ENCODE measurements at places on chromosomes 12 and 14.

DNA sequence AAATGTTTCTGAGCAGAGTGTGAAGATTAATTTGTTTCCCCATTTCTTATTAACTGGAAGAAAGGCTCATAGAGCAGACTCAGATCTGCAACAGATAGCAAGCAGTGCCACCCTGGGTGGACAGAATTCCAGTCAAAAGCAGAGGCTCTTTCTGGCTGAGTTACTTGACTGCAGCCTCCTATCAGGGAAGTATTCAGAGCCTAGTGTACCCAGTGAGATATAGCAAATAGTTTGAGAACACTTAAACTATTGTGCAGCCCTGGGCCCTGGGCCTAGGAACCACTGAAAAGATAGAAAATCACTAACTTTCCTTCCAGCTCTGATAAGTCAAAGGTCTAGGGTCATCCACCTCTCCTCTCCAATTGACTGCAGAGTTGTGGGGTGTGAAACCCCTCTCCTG lies 11.2 kb upstream of the AQP2 start:
- DNase-seq, result no peak

DNA sequence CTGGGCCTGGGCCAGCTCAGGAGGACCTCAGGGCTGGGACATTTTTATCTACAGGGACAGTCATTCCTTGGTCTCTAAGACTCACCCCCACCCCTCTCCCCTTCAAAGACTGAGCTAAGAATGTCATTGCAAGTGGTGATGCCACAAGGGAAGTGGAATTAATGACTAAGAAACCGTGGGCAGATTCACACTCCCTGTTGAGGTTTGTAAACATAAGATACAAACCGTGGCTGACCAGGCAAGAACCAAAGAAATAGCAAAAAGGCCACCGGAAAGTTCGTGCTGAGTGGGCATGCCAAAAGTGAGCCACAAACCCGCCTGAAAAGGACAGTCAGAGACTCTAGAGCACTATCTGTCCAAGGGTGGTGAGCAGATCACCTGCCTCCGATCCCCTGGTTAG lies 25.7 kb downstream of the NUAK1 start:
- DNase-seq, result no peak

- no peak for DNase-seq
Observed at GRCh38 chr14:55514819-55515490, 65.1 kb upstream of the KTN1 start.

DNA sequence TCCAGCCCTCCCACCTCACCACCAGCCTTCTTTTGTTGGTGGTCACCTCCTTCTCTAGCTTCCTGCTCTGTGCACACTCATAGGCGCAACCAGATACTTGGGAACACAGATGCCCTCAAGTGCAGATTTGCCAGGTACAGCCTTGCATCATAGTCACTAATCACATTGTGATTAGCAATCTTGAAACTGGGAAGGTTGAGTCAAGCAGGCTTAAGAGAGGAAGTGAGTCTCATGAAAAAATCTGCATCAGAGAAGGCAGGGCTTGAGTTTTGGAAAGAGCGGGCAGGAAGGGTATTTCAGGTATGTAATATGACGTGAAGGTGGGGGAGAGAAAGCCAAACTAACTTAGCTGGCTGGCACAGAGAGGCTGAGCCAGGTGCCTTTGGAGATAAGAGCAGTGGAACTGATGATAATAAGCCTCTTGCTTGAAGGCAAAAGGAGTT lies 2.7 kb upstream of the RABGGTA start:
- no peak for DNase-seq

DNA sequence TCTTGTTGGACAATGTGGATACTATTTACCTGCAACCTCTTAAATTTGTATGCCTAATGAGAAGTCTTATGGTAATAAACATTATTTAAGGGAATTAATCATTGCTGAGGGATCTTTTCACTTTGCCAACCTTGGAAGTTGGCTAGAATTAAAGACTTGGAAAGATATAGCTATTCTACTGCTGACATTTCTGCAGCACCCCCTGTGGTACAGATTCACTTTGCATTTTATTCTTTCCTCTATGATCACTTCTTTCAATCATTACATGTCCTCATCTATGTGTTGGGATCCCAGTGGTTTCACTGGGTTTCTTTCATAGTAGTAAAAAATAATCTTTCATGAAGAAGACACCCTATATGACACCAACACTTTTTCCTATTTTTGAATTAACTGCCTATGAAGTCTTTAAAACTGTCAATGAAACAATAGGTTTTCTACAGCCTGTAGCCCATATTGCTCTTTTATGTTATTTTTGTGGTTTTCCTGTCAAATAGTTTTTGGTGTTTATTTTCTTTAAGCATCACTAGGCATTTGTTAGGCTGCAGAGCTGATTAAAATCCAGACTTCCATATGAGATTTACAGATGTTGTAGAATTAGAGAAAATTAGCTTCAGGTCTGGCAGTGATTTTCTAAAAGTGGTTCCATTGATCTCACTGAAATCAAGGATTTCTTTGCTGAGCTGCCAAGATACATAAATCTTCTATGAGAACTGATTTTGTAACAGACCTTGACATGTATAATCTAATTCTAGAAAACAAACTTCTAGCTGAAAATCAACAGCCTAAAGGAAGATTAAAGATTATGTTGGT lies 256.1 kb downstream of the NAV3 start:
- DNase-seq, result no peak

DNA sequence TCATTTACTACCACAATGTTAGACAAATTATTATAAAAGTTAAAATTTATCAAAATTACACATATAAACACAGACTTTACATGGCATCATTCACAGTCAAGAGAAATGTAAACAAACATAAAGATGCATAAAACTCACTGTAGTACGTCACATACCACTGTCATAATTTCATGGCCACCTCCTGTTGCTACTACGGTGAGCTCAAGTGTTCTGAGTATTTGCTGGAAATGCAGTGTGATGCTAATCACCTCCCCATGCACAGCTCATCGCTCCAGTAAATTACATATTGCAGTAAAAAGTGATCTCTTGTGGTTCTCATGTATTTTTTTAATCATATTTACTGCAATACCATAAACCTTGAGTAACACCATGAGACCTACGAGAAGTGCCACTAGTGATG lies 247.7 kb upstream of the SFSWAP start:
- no peak for DNase-seq

GRCh38 chr12:117485984-117486839 lies 124.8 kb upstream of the NOS1 start:
- no peak for DNase-seq

DNA sequence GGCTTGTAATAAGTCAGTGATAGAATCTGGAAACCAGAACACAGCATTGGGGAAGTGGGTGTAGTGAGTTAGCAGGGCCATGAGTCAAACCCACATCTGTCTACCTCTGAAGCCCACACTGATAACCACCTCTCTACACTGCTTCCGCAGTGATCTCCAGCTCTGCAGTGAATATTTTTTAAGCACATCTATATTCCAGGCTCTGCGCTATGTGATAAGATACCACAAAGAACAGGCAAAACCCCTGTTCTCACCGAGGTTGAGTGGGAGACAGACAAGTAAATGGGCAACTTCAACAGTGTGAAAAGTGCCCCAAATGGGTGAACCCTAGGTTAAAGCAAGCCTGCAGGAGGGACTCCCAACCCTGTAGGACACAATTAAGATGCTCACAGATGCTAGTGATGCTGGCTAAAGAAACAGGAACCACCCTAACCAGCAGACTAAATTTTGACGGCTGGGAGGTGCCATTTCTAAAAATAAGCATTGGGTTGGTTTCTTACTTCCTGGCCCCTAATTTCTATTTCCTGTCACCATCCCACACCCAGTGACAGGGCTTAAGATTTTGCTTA lies 375.0 kb downstream of the DPF3 start:
- DNase-seq, result no peak

- no peak for DNase-seq
Observed at GRCh38 chr12:53624458-53624857, 1.7 kb downstream of the ATF7 start.

DNA sequence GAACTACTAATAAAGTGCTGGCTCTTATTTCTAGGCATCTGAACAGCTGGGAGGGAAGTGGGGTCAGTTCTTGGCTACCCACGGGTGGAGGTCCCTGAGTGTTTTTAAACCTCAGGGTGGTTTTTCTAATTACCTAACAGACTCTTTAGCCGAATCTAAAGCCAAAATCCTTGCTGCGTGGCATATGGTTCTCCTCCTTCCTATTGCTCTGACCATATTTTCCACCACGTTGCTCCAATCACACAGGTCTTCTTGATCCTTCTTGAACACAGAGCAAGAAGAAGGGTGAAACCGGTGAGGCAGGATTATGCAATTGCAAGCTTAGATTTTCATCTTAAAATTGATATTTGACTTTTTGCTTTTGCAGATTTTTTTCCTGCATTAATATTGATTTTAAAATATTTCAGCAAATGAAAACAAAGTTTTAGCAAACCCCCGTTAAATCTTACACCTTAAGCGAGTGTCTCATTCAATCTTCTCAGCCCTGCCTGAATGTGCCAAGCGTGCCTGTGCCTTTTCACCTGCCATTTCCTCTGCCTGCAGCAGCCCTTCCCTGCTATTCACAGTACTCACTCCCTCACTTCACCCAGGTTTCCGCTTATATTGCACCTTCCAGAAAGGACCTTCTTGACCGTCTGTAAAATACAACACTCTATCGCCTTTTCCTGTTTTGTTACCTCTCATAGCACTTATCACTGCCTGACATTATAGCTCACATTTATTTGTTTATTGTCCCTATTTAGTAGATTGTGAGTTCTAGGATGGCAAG lies 506.0 kb downstream of the DIO2 start:
- no peak for DNase-seq

- DNase-seq, result no peak
Observed at GRCh38 chr12:14647028-14647750, 49.2 kb downstream of the GUCY2C start.

DNA sequence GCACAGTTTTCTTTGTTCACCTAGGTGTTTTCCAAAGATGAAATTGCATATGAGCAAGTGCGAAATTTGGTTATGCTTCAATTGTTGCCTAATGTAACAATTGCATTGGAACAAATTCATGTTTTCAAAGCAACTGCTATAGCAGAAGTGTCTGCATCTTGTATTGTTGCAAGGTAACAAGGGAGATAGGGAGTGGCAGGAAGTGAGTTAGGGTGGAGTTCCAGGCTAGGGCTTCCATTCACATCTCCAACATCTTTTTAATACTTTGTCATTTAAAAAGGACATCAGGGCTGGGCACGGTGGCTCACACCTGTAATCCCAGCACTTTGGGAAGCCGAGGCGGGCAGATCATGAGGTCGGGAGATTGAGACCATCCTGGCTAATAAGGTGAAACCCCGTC lies 312.3 kb upstream of the E2F7 start:
- DNase-seq, result no peak

- DNase-seq, result no peak
Observed at GRCh38 chr14:63470962-63471793, 72.0 kb downstream of the PPP2R5E start.

DNA sequence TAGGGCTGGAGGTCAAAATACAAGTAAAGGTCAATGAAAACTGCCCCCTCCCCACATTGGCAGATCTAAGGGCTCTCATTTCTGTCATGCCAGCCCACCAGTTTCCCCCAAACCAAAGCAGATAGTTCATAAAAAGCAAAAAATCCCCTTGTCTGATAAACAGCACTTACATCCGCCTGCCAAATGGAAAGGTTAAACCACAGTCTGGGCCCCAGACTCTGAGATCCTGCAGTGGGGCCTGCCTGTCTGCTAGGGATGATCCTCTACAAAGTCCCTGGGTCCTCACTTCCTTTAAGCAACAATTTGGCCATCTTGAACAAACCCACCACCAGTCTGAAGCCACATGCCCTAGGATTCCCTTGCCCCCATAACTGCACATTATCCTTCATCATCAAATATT lies 9.7 kb upstream of the RPS26 start:
- no peak for DNase-seq

- no peak for DNase-seq
Observed at GRCh38 chr12:69428351-69429073, 41.7 kb upstream of the FRS2 start.

DNA sequence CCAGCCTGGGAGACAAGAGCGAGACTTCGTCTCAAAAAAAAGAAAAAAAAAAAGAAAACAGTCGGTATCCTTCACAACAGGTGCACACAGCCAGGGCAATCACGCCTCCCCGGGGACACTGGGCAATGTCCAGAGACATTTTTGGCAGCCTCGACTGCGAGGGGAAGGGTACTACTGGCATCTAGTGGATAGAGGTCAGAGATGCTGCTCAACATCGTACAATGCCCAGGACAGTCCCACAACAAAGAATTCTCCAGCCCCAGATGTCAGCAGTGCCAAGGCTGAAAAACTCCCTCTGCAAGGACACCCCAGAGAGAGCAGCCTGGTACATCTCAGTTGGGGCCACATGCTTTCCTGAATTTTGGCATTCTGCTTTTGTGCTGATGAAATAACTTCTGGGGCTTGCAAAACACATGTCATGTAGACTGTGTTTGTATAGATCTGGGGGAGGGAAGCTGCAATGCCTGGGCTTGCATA lies 21.5 kb downstream of the ALDH2 start:
- DNase-seq, result no peak

- DNase-seq, result no peak
Observed at GRCh38 chr12:8549381-8549780, 8.7 kb upstream of the CLEC4E start.

DNA sequence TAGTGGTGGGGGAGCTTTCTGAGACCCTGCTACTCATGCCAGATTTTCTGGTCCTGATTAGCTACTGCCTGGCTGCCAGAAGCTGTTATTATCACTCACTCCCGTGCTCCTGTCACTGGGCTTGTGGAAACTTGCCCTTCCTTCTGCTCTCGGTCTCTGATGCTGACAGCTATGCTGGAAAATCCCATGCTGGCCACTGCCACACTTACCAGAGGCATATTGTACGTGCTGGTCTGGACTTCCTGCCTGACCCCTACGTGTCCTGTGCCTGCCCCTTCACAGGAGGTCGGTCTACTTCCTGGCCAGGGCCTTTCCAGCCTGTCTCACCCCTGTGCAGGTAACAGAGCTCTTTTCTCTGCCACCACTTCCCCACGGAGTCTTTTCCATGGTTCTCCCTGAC lies 149.4 kb upstream of the PLEKHG7 start:
- DNase-seq, result no peak

Data from activated CD4-positive, CD25-positive, alpha-beta regulatory T cell treated with anti-CD3 and anti-CD28 coated beads, Interleukin-2, amount 50 U/mL, for 72 hours (primary cell).